ENCODE measurements at places on chromosomes 12 and 14.

DNA sequence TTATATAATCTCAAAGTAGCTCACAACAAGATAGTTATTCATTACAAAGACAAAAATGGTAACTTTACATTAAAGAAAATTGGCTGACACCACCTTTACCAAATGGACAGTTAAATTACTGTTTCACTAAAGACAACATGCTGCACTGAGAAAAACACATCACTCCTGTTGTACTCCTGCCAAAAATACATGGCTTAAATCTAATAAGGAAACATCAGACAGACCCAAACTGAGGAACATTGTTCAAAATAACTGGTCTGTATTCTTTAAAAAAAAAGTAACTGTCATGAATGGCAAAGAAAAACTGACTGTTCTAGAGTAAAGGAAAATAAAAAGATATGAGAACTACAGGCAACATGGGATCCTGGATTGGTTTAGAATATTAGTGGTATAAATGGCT is 151.3 kb upstream of the DCN start:
- no peak for DNase-seq

GRCh38 chr12:111424189-111424792 is 18.6 kb downstream of the SH2B3 start:
- DNase-seq, result no peak

GRCh38 chr14:104109731-104110361 is 24.3 kb downstream of the ASPG start:
- no peak for DNase-seq

DNA sequence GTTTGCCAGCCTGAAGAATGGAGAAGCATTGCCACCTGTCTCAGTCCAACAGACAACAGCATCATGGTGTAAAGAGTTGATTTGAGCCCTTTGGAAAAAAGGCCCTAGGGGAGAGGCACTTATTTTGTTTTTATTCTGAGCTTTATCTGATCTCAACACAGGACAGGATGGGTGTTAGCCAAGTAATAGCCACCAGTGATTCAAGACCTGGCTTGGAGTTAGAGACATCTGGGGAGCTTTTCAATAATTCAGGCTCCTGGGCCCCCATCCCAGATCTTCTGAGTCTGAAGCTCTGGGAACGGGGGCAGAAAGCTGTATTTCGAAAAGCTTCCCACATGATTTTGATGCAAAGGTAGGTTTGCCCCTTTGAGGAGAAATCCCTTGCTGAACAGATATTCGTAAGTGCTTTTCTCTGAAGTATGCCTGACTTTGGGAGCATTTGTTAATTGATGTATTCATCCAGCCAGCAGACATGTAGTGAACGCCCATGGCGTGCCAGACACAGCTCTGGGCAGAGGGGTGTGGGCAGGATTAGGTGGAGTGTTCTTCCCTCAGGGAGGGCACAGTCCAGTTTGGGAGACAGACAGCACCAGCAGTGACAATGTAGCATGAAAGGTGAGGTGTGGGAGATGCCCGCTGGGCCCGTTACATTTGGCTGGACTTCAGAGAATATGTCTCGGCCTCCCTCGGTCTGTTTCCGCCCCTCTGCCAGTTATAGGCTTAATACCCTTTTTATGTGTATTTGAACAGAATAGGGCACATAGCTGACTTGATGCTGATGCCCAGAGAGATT is 72.5 kb downstream of the TSPAN9 start:
- no peak for DNase-seq

- no peak for DNase-seq
Observed at GRCh38 chr14:58793131-58793740, 155.5 kb downstream of the DACT1 start.

DNA sequence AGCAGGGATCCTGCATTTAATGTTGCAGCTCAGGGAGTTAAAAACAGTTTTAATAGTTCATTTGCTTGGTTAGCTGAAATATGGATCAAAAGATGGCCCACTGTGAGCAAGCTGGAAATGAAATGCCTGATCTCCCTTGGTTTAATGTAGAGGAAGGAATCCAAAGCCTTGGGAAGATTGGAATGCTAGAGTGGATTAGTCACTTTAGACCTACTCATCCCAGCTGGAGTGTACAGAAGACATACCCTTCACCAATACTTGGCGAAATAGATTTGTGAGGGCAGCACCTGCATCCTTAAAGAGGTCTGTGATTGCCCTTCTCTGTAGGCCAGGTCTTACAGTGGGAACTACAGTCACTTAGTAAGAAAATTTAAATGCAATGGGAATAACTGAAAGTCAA is 58.0 kb upstream of the KRAS start:
- DNase-seq, result peak; percentile 42

DNA sequence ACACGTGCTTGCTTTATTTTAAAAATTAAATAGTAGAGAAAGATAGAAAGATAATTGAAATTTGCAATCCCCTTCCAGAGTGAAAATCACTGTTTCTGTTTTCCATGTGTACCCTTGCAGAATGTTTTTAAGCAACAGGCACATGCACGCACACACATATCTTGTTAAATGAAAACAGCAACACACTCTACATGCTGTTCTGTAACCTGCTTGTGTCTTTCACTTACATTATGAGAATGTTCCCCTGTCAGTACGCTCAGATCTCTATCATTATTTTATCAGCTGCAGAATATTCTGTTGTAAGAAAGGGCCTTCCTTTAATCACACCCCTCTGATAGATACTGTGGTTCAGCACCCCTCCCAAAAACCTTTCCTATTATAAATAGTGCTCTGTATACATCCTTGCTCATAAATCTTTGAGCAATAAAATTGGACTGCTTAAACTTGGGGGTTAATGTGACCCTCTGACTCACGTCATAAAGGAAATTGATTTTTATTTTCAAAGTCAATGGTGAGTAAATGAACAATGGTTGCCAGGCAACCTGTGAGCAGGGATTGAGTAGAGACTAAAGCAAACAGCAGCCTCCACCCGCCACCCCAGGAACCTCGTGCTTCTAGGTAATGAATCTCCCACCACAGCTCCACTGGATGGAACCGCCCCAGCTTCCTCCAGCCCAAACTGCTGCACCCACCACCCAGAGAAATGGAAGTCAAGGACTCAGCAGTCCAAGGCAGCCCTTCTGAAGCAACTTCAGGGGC is 31.9 kb upstream of the CHGA start:
- no peak for DNase-seq

GRCh38 chr12:108696111-108696995 is 35.0 kb downstream of the CORO1C start:
- DNase-seq, result peak; percentile 96

DNA sequence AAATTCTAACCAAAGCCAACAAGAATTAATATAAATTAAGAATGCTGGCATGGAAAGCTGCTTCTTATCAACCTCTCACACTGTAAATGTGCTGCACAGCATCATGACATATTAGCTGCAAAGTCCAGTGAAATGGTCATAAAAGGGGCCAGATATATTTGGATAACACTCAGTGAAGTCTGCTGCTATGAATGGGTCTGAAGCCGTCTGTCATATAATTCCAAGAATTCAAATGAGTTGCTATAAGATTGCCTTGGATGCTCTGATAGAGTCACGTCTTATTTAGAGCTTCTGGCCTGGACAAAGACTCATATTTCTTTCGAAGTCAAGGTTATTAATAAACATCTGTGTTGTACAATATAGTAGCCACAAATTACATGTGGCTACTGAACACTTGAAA is 54.3 kb upstream of the OVCH1 start:
- no peak for DNase-seq

GRCh38 chr12:95173392-95174251 is 43.6 kb downstream of the FGD6 start:
- DNase-seq, result peak; percentile 66

- no peak for DNase-seq
Observed at GRCh38 chr12:25546318-25546717, 6.8 kb downstream of the LMNTD1 start.

DNA sequence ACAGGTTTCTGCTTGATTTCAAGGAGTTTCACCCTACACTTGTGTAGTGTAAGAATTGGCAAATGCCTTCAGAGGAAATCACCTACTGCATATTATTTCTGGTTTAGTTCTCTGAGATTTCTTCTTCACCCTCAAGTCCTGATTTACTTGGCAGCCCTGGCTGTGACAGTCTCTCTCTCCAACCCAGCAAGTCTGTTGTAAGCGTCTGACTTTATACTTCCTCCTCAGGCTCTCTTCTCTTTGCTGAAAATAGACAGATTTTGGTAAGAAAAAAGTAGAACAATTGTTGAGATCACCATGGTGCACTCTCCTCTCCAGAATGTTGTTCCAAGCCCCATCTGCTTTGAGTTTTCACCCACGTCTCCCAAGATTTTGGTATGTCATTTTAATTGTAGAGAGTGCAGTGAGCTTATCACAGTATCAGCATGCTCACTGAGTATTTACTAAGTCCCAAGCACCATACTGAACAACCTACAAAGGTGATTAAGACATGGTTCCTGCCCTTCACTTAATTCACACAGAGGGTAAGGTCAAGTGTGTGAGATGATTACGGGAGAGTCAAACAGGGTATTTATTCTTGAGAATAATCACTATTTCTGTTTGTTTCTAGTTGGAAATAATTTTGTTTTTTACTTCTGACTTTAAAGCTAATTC is 148.7 kb downstream of the MDGA2 start:
- DNase-seq, result no peak

GRCh38 chr14:70856851-70857495 is 47.7 kb upstream of the MAP3K9 start:
- DNase-seq, result peak; percentile 93

DNA sequence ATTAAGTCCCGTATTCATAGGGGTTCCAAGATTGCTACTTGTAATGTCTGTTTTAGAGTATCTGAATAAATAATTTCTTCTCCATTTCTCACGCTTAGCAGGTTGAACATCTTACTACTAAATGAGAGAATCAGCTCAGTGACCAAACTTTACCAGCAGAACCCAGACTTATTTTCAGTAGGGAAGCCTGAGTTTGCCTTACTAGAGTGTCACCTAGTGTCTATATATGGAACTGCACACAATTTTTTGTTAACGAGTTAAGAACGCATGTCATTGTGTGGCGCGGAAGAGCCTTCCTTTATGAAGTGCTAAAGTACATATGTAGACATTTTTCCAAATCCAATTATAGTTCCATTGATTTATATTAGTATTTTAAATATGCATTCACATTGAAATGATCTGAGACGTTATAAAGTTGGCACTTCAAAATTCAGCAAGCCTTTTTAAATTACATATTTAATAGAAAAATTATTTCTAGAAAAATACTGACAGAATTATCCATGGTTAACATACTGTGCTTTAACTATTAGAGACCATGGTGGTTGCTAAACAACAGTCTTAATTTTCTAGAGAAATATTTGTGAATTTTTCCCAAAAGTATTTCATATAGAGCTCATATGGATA is 88.3 kb downstream of the RPS29 start:
- DNase-seq, result peak; percentile 64

- peak; percentile 16 for DNase-seq
Observed at GRCh38 chr14:38122241-38122640, 85.5 kb upstream of the SSTR1 start.

DNA sequence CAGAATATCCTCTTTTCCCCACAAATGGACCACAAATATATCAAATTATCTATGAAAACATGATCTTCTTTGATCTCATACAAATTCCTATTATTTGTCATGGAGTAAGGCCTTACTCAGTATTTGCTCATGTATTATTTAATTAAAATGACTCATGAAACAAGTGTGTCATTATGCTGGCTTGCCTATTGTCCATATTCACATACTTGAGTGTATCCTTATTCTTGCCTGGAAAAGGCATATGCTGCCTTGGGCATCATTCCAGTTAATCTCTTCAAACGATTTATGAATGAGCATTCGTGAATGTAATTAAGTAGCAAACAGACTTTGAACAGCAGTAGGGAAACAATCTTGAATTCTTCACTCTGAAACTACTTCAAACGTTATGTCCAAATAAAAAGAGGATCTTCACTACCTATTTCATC is 22.6 kb upstream of the SNRPF start:
- DNase-seq, result peak; percentile 62

DNA sequence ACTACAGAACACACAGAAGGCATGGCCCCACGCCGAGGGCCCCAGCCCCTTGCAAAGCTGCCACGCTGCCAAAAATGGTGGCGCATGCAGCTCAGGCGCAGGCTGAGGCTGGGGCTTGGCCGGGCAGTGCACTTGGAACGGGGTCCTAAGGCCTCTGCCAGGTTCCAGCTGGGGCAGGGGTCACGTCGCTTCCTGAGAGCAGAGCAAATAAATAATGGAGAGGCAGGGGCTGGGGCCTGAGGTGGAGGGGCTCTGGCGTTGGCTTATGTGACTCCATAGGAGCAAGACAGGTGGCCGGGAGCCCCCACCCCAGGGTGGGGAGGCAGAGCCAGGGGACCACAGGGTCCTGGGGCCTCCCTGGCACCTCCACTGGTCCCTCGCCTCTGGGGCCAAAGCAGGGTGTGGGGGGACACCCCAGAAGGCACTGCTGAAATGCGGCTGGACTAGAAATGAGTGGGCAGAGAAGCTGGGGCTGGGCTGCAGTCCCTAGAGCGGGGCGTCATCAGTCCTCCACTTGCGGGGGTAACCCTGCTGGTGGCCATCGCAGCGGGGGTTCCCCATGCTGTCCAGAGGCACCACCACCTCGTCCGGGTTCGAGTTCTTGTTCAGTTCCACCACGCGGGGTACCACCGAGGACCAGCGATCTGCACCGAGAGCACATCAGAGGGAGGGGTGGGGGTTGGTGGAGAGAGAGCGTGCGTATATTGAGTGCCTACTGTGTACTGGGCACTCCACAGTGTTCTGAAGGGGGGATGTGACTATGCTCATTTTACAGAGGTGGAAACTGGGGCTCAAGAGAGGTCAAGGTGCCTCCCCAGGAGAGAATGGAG is 49.8 kb downstream of the TRPV4 start:
- no peak for DNase-seq

DNA sequence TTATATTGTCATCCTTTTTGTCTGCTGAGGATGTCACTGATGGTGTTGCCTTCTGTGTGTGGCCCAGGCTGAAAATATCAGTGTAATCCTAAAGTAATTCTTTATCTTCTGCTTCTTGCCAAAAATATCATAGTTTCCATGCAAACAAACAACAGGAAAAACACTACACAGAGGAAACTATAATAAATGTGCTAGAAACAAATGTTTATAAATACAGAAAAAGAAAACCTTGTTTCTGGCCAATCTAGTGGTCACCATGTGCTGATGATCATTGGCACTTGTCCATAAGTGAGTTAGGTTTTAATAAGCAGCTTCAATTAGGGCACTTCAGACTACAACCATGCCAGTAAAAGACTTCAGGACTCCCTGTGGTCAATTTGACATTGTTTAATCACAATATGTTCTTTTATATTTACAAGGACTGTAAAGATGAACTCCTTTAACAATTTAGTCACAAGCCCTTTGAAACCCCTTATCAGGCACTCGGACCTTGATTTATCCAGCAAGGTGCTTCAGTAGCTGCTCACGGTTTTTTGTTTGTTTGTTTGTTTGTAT is 124.8 kb downstream of the TMTC3 start:
- DNase-seq, result no peak

- no peak for DNase-seq
Observed at GRCh38 chr12:108799401-108800243, 57.8 kb downstream of the SSH1 start.

- DNase-seq, result no peak
Observed at GRCh38 chr14:69693145-69693544, 73.8 kb upstream of the SRSF5 start.

GRCh38 chr12:4932576-4932975 is 22.9 kb downstream of the KCNA1 start:
- no peak for DNase-seq

GRCh38 chr12:46554460-46554859 is 181.9 kb upstream of the SLC38A2 start:
- no peak for DNase-seq

GRCh38 chr12:26803552-26803951 is 29.4 kb downstream of the ITPR2 start:
- DNase-seq, result peak; percentile 28

GRCh38 chr12:41242603-41243002 is 54.5 kb downstream of the PDZRN4 start:
- no peak for DNase-seq

- DNase-seq, result no peak
Observed at GRCh38 chr14:57987596-57988300, 121.9 kb upstream of the SLC35F4 start.
